Daoy (cell line): ENCODE measurements at places on chromosomes 12 and 14. TPM values are rescaled to one million over a fixed set of nuclear protein-coding genes. Genes with fewer than 3 reads are reported as not detected.
A peak's percentile ranks its signal among the peaks of the same experiment; 100 is the strongest.

DNA sequence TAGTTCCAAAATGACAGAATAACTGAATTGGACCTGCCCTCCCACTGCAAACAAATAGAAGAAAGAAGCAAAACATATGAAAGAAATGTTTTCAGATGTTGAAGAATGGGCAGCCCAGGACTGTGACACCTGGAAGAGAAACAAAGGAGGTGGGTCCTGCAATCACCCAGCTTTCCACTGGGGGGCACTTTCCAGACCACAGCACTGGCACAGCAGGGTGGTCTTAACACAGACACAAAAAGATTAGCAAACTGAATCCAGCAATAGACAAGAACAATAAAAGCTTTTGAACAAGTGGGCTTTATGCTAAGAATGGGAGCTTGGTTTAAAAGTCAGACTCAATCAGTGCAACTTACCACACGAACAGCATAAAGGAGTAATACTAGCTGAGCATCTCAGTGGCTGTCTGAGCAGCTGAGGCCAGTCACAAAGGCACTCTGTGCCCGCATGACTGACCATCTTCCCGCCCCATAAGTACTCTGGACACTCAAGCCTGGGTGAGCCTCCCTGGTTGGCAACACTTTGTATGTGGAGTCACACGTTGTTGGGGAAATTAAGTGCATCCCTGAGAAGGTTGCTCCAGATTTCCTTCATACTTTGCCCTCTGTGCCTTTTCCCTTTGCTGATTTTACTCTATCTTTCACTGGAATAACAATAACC, 27.7 kb downstream of the JKAMP start:
- DNase-seq: peak; percentile 17

GRCh38 chr14:96275177-96276112, 19.4 kb downstream of the BDKRB1 start:
- DNase-seq: peak; percentile 75

DNA sequence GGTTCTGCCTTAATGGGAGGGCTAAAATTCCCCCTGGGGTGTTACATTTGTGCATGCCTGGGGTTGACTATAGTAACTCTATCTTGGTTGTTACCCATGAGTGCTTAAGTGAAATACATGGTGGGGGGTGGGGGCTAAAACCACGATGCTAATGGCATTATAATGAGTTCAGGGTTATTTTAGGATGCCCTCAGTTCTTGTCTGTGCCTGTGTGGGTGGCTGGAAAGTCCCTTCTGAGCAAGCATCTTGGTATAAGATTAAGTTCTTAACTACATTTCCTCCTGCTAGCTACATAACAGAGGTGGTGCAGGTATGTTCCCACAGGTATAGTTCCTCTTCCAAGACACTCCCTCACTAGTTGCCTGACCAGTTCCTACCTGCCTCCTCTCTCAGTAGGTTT, 822.3 kb downstream of the LRFN5 start:
- peak; percentile 21 for DNase-seq

DNA sequence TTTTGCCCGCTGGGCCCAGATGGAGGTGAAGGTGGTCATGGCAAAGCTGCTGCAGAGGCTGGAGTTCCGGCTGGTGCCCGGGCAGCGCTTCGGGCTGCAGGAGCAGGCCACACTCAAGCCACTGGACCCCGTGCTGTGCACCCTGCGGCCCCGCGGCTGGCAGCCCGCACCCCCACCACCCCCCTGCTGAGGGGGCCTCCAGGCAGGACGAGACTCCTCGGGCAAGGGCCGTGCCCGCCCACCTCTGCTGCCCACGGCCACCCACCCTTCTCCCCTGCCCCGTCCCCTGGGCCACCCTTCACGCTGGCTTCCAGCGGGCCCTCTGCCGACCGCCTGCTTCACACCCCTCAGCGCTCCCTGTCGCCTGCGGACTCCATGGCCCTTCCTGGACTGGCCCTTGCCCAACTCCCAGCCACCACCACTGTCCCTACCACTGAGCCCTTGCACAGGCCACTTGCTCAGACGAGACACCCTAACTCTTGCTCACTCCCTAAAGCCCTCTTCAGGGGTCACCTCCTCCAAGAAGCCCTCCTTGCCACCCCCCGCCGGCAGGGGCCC, 42.5 kb downstream of the CYP46A1 start:
- DNase-seq: peak; percentile 3

DNA sequence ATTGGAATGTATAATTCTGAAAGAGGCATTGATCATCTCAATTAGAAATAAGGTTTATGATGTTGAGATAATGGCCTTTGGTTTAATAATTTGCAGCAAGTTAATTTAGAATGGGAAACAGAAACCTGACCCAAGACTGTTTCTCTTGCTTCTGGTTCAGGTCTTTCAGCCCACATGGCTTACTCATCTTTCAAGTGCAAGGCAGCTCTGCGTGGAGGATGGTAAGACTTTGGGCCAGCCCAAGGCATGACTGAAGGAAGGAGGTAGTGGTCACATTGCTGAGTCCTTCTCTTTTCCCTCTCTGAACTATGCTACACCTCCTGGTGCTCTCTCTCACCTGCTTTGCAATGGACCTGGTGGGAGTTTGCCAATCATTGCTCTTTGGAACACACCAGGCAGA, 98.7 kb downstream of the CAND1 start:
- no peak for DNase-seq

DNA sequence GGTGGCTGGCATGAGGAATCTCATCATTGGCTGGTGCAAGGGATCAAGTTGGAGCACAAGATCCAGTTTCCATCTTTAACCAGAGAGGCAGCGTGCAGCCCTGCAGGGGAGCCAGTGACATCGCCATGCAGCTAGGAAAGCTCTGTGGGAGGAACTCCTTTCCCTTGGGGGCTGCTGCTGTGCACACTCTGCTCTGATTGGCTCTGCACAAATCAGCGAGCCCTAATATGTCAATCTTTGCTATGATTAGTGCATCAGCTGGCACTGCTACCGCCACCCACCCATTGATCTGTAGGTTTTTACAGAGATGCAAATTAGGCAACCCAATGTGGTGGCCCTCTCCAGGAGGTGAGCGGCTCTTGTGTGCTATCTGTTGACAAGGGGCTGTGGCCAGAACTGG, 262.6 kb downstream of the PCNX1 start:
- no peak for DNase-seq

DNA sequence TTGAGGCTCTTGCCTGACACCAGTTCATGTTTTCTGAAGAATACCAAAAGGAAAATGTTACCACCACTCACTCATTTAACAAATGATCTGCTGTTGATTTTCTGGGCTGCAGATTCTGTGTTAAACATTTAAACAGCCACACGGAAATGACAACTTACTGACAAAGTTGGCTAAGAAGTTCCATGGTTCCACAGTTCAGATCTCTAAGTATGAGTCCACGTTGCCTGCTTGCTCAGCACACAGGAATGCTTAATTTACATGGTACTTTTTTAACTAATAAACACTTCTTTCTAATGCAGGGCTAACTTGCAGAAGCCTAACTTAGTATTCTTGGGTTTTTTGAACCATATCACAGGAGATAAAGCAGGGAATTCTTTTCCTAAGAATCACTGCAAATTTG, 34.7 kb downstream of the PTGER2 start:
- peak; percentile 64 for DNase-seq

- no peak for DNase-seq
These were observed 40.2 kb downstream of the DACT1 start for GRCh38 chr14:58677996-58678395.

GRCh38 chr12:20885552-20885951, 75.0 kb downstream of the SLCO1B3 start:
- no peak for DNase-seq

DNA sequence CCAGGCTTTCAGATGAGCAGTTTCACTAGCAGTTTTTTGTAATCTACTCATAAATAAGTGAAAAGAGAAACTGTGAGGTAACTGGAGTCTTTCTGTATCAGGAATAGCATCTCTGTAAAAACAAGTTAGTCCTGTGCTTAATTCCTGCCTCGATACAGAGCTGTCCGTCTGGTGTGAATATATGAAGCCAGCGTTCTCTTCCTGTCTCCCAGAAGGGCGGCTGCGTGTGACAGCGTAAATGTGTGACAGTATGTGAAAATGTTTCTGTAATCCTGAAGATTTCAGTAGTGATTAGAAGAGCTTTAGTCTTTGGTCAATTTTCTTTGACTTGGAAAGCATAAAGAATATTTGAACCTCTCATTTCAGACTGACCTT, 150.3 kb downstream of the FBXL14 start:
- no peak for DNase-seq

DNA sequence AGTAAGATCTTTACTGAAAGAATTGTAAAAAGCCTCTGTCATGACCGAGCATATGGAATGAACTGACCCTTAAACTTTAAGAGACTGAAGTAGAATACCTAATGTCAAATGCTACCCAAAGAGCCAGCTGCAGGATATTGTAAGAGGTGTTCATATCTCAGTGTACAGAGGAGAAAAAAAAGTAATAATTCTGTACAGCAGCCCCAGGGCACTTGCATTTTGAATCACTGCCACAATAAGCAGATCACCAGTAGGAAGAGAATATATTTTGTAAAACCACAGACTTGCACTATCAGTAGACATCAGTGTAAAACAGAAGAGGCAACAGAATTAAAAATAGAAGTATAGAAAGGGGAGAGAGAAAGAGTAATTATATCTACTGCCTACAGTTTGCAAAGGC, 162.6 kb downstream of the PPFIA2 start:
- no peak for DNase-seq

DNA sequence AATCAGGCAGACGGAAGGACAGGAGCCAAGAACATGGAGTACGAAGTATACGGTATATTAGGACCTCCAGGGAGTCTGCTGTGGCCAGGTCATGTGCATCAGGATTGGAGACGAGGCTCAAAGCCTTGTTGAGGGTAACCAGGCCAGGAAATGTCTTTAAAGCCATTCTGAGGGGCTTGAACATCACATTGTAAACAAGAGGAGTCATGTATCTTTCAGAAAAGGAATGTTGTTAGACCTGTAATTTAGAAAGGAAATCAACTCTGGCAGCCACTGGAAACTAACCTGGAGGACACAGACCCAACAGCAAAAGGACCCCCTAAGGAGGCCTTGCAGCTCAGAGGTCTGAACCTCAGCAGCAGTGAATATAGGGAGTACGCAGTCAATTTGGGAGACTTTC, 7.5 kb downstream of the MAP3K9 start:
- DNase-seq: no peak

NOXRED1 gene
- total RNA-seq: 1.3 and 1.4 TPM in 2 replicates

FBLN5 gene
- 0.18 and 0.57 TPM in 2 replicates for total RNA-seq

LGR5 gene
- total RNA-seq: not detected in 2 replicates

TEX52 gene
- total RNA-seq: not detected in 2 replicates

IRAK3 gene
- 0.09 and 0.17 TPM in 2 replicates for total RNA-seq

DNA sequence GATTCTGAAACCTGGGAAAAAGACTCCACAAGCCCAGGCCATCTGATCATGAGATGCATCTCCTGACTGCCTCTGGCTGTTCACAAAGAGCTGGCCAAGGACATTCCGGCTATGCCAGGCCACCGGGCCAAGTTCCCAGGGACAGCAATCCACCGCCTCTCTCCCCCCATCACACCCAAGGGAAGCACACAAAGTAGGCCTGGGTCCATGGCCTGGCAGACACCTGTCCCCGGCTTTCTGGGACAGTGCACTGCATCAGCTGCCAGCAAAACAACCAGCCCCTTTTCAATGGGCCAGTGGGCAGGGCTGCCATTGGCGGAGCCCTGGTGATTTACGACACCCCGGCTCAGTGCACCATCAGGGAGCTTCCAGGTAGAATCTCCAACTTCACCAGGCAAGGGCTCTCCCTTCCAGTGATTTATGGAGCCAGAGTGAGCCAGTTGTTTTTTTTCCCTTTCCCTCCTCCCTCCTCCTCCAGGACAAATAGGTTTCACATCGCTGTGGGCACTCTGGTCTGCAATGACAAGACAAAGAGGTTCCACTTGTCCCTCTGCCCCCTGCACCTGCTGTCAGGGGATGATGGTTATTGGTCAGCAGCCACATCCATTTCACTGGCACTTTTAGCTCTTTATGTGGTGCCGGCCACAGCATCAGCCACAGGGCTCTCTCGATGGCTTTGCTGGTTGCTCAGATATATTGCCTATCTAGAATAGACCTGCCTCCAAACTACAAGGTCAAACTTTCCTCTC, 149.6 kb downstream of the SLC38A6 start:
- no peak for DNase-seq

POTEG gene
- total RNA-seq: 0.34 and 0.45 TPM in 2 replicates

- no peak for DNase-seq
These were observed 82.7 kb downstream of the PPP2R5C start for GRCh38 chr14:101844219-101844618.

GRCh38 chr12:24246934-24247333, 297.5 kb upstream of the SOX5 start:
- no peak for DNase-seq

- DNase-seq: peak; percentile 10
These were observed 45.5 kb downstream of the YEATS4 start for GRCh38 chr12:69404851-69405565.

- DNase-seq: peak; percentile 93
These were observed 18.7 kb downstream of the FOXG1 start for GRCh38 chr14:28785096-28785952.

GRCh38 chr12:101470939-101471338, 4.2 kb upstream of the SPIC start:
- no peak for DNase-seq

RNU4-1 gene
- total RNA-seq: under 0.01 TPM in 2 replicates

PLEKHA5 gene
- 15.3 and 19.9 TPM in 2 replicates for total RNA-seq

LRP1-AS gene
- total RNA-seq: not detected in 2 replicates

DNA sequence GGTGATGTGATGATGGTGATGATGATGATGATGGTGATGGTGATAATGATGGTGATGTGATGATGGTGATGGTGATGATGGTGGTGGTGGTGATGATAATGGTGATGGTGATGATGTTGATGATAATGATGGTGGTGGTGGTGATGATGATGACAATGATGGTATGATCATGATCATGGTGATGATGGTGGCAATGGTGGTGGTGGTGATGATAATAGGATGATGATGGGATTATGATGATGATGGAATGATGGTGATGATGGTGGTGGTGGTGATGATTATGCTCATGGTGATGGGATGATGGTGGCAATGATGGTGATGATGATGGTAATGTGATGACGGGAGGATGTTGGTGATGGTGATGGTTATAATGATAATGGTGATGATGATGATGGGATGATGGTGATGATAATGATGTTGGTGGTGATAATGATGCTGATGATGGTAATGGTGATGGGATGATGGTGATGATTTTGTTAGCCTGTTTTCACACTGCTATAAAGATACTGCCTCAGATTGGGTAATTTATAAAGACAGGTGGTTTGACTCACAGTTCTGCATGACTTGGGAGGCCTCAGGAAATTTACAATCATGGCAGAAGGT, 314.8 kb upstream of the SFSWAP start:
- DNase-seq: no peak

- DNase-seq: no peak
These were observed 147.3 kb upstream of the RFLNA start for GRCh38 chr12:124147575-124147974.

GRCh38 chr12:91110311-91110924, 876 bp downstream of the LUM start:
- DNase-seq: no peak

STYK1 gene
- total RNA-seq: 0.17 and 1.0 TPM in 2 replicates

GRCh38 chr12:53057816-53058500, 8.1 kb downstream of the TNS2 start:
- DNase-seq: no peak

GRCh38 chr14:99270458-99271220, 1.4 kb downstream of the BCL11B start:
- peak; percentile 53 for DNase-seq

FOXG1 gene
- 1.8 and 4.5 TPM in 2 replicates for total RNA-seq

GRCh38 chr12:130847112-130847511, 8.1 kb upstream of the STX2 start:
- no peak for DNase-seq
